ENCODE measurements at places on chromosomes 12 and 14.
A peak's percentile ranks its signal among the peaks of the same experiment; 100 is the strongest.

- peak; percentile 31 for DNase-seq
Observed at GRCh38 chr12:113262710-113263109, 41.4 kb downstream of the TPCN1 start.

DNA sequence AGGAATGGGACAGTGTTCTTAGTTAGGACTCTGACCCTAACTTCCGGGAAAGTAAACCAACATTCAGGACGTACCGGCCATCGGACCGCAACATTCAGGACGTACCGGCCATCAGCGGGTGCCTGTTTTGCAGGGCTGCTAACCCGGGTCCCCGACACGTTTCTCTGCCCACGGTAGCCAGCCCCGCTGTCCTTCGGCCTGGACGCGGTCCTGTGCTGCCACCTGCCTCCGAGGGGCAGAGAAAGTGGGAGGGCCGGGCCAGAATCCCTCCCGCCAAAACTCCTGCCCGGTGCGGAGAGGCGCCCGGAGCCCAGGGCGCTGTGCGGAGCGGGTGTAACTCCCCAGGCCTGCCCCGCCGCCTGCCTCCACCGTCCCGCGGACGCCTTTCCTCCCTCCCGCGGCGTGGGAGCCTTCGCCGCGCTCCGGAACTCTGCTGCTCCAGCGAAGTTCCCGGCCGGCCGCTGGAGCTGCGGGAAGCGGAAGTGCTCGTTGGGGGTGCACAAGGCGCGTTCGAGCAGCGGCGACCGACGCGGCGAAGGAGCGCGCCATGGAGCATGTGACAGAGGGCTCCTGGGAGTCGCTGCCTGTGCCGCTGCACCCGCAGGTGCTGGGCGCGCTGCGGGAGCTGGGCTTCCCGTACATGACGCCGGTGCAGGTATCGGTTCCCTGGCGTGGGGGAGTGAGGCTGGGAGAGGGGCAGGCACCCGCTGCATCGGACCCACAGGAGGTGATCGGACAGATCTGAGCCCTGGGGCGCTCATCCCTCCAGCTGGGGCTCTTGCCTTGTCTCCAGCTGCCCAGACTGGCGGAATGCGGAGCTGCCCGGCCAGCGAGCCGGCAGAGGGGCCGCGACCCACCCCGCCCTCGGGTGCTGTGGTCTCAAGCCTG lies at the start of gene DDX55:
Gene DDX55 (plus strand): TSS at position 498 of the 888 bp plus-strand sequence. CDS start 50 bp downstream, at position 548.
- peak; percentile 92 for DNase-seq

GRCh38 chr14:57530571-57530970 lies 36.9 kb upstream of the CCDC198 start:
- no peak for DNase-seq

GRCh38 chr14:74515891-74516412 lies 22.4 kb downstream of the ISCA2 start:
- no peak for DNase-seq

GRCh38 chr14:76774821-76775694 lies 13.8 kb downstream of the VASH1 start:
- DNase-seq: no peak

- no peak for DNase-seq
Observed at GRCh38 chr14:22448035-22448904, 140.8 kb downstream of the DAD1 start.

GRCh38 chr12:25320123-25321006 lies 69.6 kb upstream of the KRAS start:
- no peak for DNase-seq

DNA sequence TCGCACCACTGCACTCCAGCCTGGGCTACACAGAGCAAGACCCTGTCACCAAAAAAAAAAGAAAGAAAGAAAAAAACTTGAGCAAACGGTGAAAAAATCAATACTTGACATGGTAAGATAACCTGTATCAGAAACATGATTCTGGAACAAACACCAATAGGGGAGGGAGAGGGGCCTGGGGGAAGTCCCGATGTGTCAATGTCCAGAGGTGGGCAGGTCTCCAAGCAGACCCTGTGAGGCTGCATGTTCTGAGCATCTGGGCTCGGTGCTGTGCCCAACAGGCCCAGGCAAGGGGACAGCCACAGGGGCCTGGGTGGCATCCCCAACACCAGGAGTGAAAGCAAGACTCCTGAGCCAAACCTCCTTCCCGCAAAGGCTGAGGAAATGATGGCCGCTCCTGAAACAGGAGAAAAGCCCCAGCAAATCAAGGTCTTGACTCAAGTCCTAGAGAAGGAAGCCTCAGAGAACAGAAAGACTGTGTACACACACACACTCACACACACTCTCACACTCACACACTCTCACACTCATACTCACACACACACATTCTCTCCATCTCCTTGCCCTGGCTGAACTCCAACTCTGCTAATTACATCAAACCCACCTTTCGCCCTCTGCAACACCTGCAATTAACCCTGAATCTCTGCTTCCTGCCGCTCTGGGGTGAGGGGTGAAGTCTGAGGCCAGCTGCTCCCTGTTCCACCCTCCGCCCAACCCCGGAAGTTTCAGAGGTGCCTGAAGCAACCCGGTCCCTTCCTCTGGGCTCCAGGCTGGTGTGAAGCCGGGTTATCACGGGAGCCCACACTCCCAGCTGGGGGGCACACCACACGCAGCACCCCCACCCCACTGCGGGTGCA lies 20.4 kb downstream of the CCDC88C start:
- DNase-seq: no peak

DNA sequence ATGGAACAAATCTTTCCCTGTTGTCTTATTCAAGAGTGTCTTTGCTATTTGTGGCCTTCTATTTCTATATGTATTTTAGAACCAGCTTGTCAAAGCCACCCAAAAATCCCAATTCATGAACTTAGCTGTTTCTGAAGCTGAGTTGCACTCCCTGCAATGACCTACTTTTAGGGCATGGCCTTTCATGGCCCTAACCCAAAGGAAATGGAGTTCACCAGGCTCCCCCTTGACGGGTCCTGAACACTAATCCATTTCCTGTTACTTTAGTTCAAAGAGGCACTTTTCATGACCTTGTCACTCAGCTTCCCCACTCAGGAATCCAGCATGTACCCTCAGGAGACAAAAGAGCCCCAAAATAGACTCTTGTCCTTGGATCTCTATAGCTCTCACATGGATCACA lies 7.6 kb downstream of the TMED8 start:
- no peak for DNase-seq

- no peak for DNase-seq
Observed at GRCh38 chr14:94110552-94111181, at the start of gene IFI27. IFI27 (plus strand) TSS chr14:94110736.

- no peak for DNase-seq
Observed at GRCh38 chr14:61699027-61699426, 3.7 kb downstream of the HIF1A start.

GRCh38 chr14:84988357-84988756 lies 541.6 kb upstream of the FLRT2 start:
- peak; percentile 24 for DNase-seq

DNA sequence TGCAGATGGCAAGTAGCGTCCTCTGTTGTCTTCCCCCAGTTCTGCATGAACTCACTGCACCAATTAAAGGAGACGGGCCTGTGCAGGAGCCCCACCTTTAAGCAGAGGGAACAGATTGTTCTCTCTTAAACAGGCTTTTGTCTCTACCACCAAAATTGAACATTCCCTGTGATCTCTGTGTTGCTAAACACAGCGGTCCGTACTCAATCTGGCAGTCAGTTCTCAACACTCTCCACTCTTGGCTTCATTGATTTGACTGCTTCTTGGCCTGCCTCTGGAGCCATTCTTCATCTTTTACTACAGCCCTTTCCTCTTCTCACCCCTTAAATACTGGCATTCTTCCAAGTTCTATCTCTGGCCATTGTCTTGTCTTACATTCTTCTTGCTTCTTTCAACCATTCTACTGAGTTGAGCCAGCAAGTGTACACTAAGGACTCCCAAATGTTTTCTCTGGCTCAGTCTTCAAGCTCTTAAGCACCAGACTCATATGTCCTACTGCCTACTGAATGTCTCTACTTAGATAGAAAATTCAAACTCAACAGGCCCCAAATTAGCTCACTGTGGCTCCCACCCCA lies 8.0 kb upstream of the NT5DC3 start:
- DNase-seq: no peak

GRCh38 chr12:9991876-9992275 lies 7.0 kb downstream of the CLEC1B start:
- no peak for DNase-seq

DNA sequence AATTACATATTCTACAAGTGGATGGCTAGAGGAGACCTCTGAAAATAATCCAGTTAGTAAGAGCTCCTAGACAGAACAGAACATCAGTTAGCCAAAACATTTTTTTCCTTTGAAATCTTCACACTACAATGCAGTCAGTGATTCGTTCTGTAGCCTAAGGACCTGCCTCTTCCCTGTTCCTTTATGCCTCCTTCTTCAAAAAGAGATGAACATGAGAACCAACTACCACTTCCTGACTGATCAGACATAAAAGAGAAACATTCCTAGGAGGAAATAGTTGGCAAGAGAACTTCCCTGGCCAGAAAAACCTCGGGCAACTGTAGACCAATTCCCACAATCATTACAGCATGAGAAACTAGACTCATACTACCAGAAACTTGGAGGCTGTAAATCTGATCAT lies 29.4 kb downstream of the ITPR2 start:
- peak; percentile 51 for DNase-seq

GRCh38 chr12:95326855-95327254 lies 109.2 kb downstream of the VEZT start:
- no peak for DNase-seq

DNA sequence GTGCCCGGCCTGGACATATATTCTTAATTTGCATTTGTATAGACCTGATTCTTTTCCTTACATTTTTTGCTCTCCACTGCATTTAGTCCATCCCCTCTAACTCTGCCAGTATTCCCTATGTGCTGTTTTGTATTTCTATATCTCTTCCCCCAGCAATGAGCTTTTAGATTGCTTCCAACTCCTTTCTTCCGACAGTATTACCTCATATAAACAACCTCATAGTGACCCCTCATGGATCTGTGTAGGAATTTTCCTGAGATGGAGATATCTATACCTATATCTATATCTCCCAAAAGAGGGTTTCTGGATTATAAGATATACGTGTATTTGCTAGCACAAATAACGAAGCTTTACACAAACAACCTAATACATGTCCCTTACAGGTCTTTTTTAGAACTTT lies 161.9 kb downstream of the CRADD start:
- DNase-seq: no peak

DNA sequence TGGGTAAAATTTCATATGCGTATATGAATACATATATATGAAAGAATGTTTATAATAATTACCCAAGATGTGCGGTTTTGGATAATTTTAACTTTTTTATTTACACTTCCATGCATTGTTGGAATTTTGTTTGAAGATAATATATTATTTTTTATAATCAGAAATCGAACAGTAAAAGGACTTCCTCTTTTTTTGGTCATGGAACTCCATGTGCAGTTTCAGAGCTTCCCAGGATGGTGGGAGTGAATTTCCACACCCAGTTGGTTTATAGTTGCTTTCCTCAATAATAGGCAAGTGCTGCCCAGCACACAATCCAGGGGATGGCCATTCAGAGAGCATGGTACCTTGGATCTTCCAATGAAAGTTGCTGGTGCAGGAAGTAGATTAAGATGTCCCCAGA lies 6.3 kb upstream of the EMP1 start:
- DNase-seq: no peak

DNA sequence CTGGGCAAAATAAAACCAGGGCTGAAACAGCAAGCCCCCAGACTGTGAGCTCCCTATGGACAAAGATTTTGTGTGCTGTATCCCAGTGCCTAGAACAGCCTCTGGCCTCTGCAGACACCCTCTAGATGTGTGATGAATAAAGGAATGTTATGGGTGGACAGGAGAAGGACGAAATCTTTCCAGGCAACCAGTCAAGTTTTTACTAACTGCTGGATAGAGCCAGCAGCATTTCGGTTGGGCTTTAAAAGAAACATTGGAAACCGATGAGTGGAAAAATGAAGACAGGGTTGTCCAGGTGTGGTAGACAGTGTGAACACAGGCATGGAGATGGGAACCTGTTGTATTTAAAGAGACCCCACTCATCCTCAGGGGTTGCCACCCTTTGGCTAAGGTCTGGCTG lies 4.0 kb downstream of the CHGA start:
- peak; percentile 31 for DNase-seq

DNA sequence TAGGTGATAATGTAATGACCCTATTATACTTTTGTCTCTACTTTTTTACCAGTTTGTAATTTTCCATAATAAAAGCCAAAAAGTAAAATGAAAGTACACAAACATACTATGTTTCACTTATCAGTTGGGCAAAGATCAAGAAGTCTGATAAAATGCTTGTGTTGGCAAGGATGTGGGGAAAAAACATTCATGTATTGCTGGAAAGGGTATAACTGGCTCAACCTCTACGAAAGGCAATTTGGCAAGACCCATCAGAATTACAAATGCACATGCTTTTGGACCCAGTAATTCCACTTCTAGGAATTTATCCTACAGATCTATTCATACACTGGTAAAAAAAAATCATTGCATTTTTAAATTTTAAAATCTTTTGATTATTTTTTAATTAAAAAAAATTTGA lies 68.0 kb downstream of the SPTB start:
- no peak for DNase-seq

- no peak for DNase-seq
Observed at GRCh38 chr14:59510966-59511365, 26.6 kb downstream of the JKAMP start.

DNA sequence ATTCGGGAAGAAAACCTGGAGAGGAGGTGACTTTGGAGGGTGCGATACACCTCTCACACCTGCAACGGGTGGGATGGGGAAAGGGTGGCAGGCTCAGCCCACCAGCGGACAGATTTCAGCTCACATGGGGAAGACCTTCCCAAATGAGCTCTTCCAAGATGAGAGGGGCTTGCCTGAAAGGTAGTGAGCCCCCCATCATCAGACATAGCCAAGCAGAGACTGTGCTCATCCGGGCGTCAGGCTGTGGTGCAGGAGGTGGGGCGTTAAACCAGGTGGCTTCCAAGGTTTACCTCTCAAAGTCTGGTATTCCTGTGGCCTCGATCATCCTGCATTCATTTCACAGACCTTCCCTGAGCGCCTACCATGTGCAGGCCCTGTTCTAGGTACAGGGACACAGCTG lies 105.4 kb upstream of the FKBP4 start:
- no peak for DNase-seq

GRCh38 chr12:129901254-129901653 lies 2.6 kb downstream of the TMEM132D start:
- no peak for DNase-seq

GRCh38 chr12:84412226-84412625 lies 500.4 kb downstream of the SLC6A15 start:
- DNase-seq: peak; percentile 9

DNA sequence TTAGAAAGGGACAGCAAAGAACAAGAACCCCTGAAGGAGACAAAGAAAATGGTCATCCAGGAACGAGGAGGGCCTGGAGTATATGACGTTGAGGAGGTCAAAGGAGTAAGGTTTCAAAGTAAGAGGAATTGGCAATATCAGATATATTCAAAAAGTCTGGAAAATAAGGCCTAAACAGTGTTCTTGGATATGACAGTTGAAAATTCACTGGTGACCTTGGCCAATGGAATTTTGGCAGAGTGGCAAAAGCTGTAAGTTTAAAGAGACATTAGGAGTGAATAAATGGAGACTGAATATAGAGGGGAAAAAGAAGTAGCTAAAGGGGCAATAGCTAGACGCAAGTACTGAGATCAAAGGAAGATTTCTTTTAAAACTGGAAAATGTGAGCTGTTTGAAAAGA lies 4.1 kb upstream of the ACTN1 start:
- DNase-seq: no peak

GRCh38 chr12:131927110-131928079 lies 1.7 kb upstream of the PUS1 start:
- DNase-seq: no peak

GRCh38 chr14:22657861-22658260 lies 13.7 kb upstream of the OR6J1 start:
- peak; percentile 55 for DNase-seq

GRCh38 chr12:13362260-13362841 lies 165.8 kb downstream of the EMP1 start:
- peak; percentile 74 for DNase-seq

- no peak for DNase-seq
Observed at GRCh38 chr12:89745286-89745685, 36.6 kb upstream of the ATP2B1 start.
